ENCODE measurements at places on chromosomes 1 and 21.

GRCh38 chr1:165836664-165837482 is 9.5 kb downstream of the UCK2 start:
- no peak for DNase-seq

DNA sequence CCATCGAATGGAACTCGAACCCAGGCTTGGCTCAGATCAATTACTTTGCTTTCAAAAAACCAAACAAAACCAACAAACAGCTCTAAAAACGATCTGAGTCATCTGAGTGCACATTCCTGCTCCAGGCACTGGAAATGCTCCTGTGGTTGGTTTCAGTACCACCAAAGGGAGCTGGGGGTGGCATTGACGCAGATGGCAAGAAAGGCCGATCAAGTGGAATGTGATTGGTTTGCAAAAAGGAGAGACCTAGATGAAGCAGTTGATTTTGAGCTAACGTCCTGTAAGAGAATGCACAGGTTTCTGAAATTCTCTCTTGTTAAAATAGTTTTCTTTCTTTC is 39.5 kb downstream of the PIK3CD start:
- DNase-seq, result no peak

DNA sequence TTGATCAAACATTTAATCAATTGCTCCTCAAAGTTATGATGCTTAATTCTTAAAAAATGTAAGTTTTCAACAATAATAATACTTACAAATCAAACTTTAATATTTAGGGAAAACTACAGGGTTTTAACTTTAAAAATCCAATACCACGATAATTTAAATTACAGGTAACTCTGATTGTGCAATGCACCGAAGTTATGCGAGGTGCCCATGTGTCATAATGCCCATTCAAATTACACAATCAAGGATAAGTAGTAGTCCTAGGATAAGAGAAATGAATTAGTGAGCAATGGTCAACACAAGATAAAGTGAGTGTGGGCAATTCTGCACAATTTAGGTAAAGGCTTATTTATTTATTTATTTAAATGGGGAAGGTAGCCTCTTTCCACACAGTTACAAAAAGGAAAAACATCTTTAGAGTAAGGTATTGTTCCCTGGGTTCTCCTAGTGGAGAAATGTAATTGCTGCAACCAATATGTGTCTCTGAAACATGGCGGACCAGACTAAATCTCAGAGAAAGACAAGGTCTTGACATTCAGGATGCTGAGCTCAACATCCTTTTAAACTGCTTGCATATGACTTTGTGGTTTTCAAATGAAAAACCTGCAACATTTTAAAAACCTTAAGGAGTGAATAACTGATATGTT is 164.2 kb downstream of the TTLL7 start:
- no peak for DNase-seq

GRCh38 chr1:13651279-13651678 is 48.7 kb upstream of the PRDM2 start:
- DNase-seq, result no peak

GRCh38 chr1:84668185-84668584 is 22.1 kb downstream of the SSX2IP start:
- DNase-seq, result no peak

DNA sequence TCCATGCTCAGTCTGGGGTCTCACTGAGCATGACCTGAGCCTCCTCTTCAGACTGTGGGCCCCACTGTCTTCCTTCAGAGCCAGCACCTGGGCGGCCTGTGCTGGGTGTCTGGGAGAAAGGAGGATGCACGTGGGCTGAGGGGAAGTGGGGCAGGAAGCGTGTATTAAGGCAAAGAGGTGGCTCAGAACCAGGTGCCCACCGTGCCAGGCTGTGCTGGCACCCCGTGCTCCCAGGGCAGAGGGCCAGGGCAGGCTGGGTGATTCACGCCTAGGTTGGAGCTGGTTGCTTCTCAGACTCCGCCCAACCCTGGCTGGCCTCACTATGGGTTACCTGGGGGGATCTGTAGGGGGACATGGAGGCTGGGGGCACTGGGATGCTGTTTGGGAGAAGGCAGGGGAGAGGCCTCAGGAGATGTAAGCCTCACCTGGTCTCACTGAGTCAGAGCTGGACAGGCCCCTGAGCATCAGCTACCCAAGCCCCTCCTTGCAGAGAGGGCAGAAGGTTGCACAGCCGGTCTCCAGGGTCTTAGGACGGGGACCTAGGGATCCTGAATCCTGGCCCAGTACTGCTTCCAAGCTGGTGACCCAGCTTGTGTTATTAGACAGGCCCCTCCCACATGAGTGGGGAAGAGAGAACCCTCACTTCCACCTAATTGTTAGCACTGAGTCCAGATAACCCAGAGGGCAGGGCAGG is 18.6 kb upstream of the PADI1 start:
- DNase-seq, result no peak

- DNase-seq, result no peak
Measured at GRCh38 chr1:31433396-31433930, 20.4 kb downstream of the SERINC2 start.

- DNase-seq, result no peak
Measured at GRCh38 chr1:197464044-197464443, 196.0 kb downstream of the CRB1 start.

GRCh38 chr1:41291195-41291594 is 49.1 kb upstream of the SCMH1 start:
- no peak for DNase-seq

DNA sequence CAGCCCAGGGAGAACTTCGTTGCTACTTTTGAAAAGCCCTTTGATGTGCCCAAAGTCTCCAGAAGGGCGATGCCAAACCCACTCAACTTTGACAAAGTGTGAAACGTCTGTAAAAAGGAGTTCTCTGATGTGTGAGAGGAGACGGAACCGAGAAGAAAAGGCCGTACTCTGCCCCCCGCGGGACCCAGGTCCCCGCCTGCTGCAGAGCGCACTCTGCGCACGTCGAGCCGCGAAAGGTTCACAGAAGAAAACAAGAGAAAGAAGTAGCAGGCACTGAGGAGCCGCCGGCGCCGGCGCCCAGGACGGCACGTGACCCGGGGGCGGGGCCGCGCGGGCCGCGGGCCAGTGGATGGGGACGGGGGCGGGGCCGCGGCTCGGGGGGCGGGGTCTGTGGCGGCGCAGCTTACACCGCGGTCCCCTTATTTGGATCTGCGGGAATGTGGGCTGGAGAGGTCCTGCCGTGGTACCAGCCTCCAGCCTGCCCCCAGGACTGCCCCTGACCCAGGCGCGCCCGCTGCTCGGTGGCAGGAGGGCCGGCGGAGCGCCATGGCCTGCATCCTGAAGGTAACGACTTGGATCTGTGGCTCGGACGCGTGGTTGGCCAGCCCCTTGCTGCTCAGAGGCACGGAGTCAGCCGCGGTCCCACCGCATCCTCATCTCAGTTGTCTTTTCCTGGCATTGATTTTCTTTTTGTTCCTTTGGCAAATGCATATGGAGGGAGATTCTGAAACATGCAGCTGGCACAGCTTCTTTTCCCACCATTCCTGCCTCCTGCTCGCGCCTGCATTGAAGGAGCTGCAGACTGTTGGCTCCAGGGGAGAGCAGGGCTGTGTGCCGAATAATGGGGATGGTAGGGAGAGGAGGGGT is at the start of gene ST6GALNAC3:
TSS of gene ST6GALNAC3 (plus strand) at position 426 of the 867 bp plus-strand sequence.
- peak; percentile 15 for DNase-seq

GRCh38 chr1:219123036-219123435 is 50.6 kb upstream of the LYPLAL1 start:
- no peak for DNase-seq

GRCh38 chr1:167138703-167139102 is 44.8 kb downstream of the STYXL2 start:
- no peak for DNase-seq

DNA sequence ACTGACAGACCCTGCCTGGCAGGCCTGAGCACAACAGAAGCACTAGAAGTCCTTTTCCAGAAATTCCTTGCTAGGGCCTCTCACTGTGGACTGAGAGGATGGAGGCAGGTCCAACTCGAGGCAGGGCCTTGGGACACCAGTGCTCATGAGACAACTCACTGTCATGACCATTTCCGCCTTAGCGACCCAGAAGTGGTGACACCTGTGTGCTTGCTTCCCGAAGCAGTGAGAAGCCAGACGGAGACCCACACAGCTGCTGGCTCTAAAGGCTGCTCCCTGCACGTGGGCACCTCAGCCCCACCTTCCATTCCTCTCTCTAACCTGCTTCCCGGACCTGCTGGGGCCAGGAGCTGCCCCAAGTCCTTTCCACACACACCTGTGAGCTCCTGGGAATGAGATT is 33.0 kb downstream of the KCNC4 start:
- DNase-seq, result no peak

GRCh38 chr1:7261490-7261889 is 476.2 kb downstream of the CAMTA1 start:
- no peak for DNase-seq

DNA sequence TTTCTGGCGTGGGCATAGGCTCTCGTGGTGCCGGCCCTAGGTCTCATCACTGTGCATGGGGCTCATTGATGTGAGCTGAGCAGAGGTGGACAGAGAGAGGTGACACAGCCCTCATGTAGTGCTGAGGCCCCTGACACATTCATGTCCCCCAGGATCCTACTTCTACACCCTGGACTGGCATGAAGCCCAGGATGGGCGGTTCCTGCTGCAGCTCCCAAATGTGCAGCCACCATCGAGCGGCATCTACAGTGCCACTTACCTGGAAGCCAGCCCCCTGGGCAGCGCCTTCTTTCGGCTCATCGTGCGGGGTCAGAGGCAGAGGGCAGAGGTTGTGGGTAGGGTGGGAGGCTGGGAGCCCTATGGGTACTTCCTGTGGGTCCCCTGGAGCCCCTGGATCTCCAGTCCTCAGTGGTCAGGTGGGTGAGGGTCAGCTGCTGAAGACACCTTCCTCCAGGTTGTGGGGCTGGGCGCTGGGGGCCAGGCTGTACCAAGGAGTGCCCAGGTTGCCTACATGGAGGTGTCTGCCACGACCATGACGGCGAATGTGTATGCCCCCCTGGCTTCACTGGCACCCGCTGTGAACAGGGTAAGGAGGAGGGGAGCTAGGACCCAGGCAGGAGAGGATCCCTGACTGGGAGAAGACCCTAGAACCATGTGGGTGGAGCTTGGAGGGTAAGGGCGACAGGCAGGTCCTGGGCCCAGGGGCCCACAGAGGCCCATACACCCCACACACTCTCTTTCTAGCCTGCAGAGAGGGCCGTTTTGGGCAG is 6.1 kb downstream of the TIE1 start:
- no peak for DNase-seq

GRCh38 chr1:91070298-91070697 is 48.5 kb upstream of the ZNF644 start:
- no peak for DNase-seq

GRCh38 chr1:29685387-29685786 is 449.1 kb downstream of the PTPRU start:
- no peak for DNase-seq

- DNase-seq, result no peak
Measured at GRCh38 chr1:208858738-208859137, 614.6 kb upstream of the PLXNA2 start.

DNA sequence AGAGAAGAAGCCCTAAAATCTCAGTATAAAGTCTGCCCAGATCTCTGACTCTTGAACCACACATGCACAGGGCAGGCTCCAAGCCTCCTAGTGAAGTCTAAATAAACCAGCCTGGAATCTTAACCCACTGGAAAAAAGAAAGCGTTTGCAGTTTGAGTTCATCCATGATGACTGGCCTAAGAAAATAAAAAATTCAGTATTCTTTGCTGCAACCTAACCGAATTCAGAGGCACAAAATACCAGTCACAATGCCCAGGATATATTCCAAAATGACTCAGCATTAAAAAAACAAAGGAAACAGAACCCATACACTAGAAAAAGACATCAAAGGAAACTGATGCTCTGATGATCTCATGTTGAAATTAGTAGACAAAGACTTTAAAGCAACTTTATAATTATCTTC is 269.2 kb downstream of the SDCCAG8 start:
- DNase-seq, result no peak

DNA sequence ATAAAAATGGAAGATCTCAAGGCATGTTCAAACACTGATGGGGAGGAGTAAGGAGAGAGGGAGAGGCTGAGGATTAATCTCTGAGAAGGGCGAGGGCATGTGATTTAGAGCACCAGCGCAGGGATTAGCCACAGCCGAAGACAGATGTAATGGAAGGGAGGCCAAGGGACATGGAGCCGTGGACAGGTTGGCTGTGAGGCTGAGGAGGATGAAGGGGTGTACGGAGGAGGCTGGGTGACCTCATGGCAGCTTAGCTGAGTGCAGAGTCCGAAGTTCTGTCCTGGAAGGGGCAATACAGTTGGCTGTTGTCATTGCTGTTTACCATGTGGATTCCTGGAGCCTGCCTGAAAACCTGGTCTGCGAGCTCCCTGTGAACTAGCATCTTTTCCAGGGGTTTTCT is 342.8 kb downstream of the RPS6KC1 start:
- no peak for DNase-seq

- no peak for DNase-seq
Measured at GRCh38 chr1:85665932-85666331, 42.3 kb downstream of the ZNHIT6 start.

- no peak for DNase-seq
Measured at GRCh38 chr21:45611939-45612664, 31.4 kb upstream of the PCBP3 start.

DNA sequence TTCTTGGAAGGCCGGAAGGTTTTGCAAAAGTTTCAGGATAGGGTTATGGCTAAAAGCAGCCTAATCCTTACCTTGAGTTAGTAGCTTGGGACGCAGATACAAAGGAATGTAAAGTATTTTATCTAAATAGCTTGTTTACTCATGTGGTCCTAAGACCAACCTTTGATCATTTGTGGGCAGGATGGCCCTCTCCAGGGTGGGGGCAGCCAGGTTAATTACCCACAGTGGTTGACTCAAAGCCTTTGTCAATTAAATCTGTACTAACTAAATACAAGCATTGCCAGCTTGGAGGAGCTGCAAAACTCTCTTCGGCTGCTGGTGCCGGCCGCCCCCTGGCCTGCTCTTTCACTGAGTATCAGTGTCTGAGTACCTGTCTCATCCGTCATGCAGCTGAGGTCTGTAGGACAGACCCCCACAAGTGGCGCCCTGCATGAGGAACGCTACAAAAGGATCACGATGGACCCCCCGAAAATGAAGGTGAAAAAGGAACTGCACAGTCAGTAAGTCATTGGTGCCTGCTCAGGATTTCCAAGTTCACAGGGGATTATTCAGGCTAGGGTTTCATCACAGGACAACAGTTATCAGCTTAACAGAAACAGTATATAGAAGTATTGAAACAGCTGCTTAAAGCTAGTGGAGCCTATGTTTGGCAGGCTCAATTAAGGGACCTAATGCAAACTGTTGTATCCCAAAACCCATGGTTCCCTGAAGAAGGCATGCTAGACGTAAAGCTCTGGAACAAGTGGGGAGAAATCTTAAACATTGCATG is 212.5 kb upstream of the MAP1LC3C start:
- DNase-seq, result no peak

- DNase-seq, result no peak
Measured at GRCh38 chr21:43808367-43808766, 19.0 kb downstream of the RRP1 start.
